Central memory CD8-positive, alpha-beta T cell (primary cell): ENCODE measurements at places on chromosomes 2 and 18.
A peak's percentile ranks its signal among the peaks of the same experiment; 100 is the strongest.

- no peak overlapping the region for H3K4me3 ChIP-seq
- H3K27me3 ChIP-seq, result no peaks in the 10 kb centered on the region
- no peak overlapping the region for H3K27ac ChIP-seq
Observed at GRCh38 chr2:54957321-54957999, 92.8 kb downstream of the RTN4 start.

- peaks cover 19% of the 10 kb centered on the region for H3K4me1 ChIP-seq
- no peak for DNase-seq
- H3K27ac ChIP-seq, result no peak overlapping the region
- peaks cover 10% of the 10 kb centered on the region for H3K36me3 ChIP-seq
- H3K27me3 ChIP-seq, result peaks cover 13% of the 10 kb centered on the region
- H3K4me3 ChIP-seq, result no peak overlapping the region
Observed at GRCh38 chr2:186588421-186588820, 1.4 kb upstream of the ITGAV start.

DNA sequence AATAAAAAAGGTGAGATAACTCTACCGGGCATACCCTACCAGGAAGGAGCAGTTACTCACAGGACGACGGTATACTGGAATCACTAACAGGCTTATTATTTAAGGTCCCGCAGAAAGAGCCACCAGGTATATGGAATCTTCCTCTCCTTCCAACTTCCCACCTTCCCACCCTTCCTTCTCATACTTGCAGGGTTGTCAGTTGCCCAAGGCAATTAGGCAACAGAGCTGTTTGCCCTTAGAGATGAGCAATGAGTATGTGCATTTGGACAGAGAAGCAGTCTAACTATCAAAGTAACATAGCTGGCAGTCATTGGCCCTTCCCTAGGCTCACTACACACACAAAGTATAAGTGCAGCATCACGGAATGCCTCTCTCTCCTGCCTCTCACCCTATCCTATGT is 32.1 kb upstream of the EVA1A start:
- H3K27ac ChIP-seq, result no peak overlapping the region
- no peak overlapping the region for H3K4me3 ChIP-seq
- peaks cover 39% of the 10 kb centered on the region for H3K27me3 ChIP-seq
- H3K4me1 ChIP-seq, result no peaks in the 10 kb centered on the region
- no peaks in the 10 kb centered on the region for H3K36me3 ChIP-seq

DNA sequence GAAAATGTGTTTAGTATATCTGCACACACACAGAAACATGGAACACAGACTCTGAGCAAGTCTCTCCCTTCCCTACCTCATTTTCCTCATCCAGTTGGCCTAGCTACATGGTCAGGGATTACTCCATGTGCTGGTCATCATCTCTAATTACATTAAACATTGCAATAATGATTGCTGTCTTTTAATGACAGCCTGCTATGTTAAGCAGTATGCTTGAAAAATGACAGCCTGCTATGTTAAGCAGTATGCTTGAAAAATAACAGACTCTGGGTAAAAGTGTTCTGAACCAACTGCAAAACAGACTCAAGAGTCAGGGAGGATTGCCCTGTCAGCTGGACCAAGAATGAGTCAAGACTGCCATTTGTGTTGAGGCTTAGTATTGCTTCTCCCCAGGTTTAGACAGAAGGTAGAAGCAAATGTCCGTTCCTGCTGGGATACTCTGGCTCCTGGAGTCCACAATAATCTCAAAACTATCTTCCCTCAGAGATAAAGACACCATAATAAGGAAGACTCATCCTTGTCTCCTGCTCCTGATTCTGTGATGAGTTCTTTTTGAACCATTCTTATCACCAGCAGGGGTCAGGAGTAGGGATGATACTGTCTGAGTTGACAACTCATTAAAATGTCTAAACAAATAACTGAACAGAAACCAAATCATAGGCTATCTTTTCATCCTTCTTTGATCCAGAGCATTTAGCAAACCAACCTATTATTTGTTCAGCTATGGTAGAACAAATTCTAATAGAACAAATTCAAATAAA is 57.7 kb downstream of the CCDC93 start:
- H3K36me3 ChIP-seq, result peaks cover 51% of the 10 kb centered on the region
- no peaks in the 10 kb centered on the region for H3K27me3 ChIP-seq
- H3K4me1 ChIP-seq, result no peaks in the 10 kb centered on the region
- H3K4me3 ChIP-seq, result no peak overlapping the region
- H3K27ac ChIP-seq, result no peak overlapping the region
- no peak for DNase-seq

GRCh38 chr2:126921066-126921465 is 22.4 kb downstream of the TEX51 start:
- DNase-seq, result no peak
- H3K27ac ChIP-seq, result no peak overlapping the region
- H3K36me3 ChIP-seq, result no peaks in the 10 kb centered on the region
- H3K4me1 ChIP-seq, result no peaks in the 10 kb centered on the region
- no peak overlapping the region for H3K4me3 ChIP-seq

DNA sequence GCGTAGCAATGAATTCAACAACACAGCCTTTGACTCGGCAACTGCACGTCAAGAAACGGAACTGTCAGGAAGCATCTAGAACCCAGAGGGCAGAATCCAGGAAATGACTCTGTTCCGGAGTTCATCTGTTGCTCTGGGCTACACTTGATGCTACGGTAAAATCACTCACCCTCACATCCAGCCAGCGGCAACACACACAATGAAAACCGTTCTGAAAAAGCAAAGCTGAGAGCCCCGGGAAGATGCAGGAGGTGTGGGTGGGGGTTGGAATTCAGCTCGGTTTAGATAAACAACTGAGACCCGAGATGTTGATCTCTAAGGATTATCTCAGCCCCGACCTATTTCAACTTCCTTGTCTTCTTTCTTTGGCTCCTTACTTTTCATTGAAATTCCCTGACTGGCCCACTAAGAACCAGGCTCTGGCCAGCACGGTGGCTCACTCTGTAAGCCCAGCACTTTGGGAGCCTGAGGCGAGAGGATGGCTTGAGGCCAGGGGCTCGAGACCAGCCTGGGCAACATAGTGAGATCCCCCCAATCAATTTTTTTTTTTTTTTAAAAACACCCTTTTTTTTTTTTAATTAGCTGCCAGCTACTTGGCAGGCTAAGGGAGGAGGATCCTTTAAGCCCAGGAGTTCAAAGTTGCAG is 13.3 kb upstream of the RAB17 start:
- H3K4me3 ChIP-seq, result peak overlapping the region; percentile 50
- peak overlapping the region; percentile 73 for H3K27ac ChIP-seq
- H3K36me3 ChIP-seq, result no peaks in the 10 kb centered on the region

DNA sequence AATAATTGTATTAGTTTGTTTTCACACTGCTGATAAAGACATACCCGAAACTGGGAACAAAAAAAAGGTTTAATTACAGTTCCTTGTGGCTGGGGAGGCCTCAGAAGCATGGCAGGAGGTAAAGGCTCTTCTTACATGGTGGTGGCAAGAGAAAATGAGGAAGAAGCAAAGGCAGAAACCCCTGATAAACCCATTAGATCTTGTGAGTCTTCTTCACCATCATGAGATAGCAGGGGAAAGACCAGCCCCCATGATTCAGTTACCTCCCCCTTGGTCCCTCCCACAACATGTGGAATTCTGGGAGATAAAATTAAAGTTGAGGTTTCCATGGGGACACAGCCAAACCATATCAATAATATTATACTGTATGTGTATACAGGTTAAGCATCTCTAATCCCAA is 73.3 kb upstream of the CABLES1 start:
- H3K36me3 ChIP-seq, result no peaks in the 10 kb centered on the region
- no peak for DNase-seq
- no peaks in the 10 kb centered on the region for H3K27me3 ChIP-seq
- H3K27ac ChIP-seq, result no peak overlapping the region
- peaks cover 2% of the 10 kb centered on the region for H3K4me1 ChIP-seq
- H3K4me3 ChIP-seq, result no peak overlapping the region

GRCh38 chr2:184598316-184599053 is at the start of gene ZNF804A:
Gene ZNF804A (plus strand): TSS chr2:184598529. CDS start chr2:184598960, 431 bp downstream.
- no peak within 1 kb of the TSS for H3K27ac ChIP-seq
- no peak for DNase-seq
- no peaks in the 10 kb centered on the region for H3K4me1 ChIP-seq
- peaks cover 35% of the 10 kb centered on the region for H3K27me3 ChIP-seq
- no peaks in the 10 kb centered on the region for H3K36me3 ChIP-seq
- H3K4me3 ChIP-seq, result peak within 1 kb of the TSS; percentile 31

- no peaks in the 10 kb centered on the region for H3K36me3 ChIP-seq
- no peak overlapping the region for H3K27ac ChIP-seq
- no peak overlapping the region for H3K4me3 ChIP-seq
- no peak for DNase-seq
- peaks cover 56% of the 10 kb centered on the region for H3K27me3 ChIP-seq
Observed at GRCh38 chr2:221608442-221608841, 36.3 kb upstream of the EPHA4 start.

GRCh38 chr2:129755786-129756185 is 223.7 kb upstream of the RAB6C start:
- DNase-seq, result no peak
- no peak overlapping the region for H3K27ac ChIP-seq
- no peaks in the 10 kb centered on the region for H3K4me1 ChIP-seq
- peaks cover 9% of the 10 kb centered on the region for H3K27me3 ChIP-seq

- no peaks in the 10 kb centered on the region for H3K36me3 ChIP-seq
- no peak overlapping the region for H3K4me3 ChIP-seq
- H3K4me1 ChIP-seq, result no peaks in the 10 kb centered on the region
- no peak overlapping the region for H3K27ac ChIP-seq
- H3K27me3 ChIP-seq, result peaks cover 5% of the 10 kb centered on the region
Observed at GRCh38 chr2:17627434-17627833, 86.9 kb downstream of the VSNL1 start.

GRCh38 chr2:72745679-72746368 is 80.0 kb downstream of the EXOC6B start:
- no peak overlapping the region for H3K27ac ChIP-seq
- no peaks in the 10 kb centered on the region for H3K36me3 ChIP-seq
- no peaks in the 10 kb centered on the region for H3K27me3 ChIP-seq
- no peak overlapping the region for H3K4me3 ChIP-seq
- no peak for DNase-seq

DNA sequence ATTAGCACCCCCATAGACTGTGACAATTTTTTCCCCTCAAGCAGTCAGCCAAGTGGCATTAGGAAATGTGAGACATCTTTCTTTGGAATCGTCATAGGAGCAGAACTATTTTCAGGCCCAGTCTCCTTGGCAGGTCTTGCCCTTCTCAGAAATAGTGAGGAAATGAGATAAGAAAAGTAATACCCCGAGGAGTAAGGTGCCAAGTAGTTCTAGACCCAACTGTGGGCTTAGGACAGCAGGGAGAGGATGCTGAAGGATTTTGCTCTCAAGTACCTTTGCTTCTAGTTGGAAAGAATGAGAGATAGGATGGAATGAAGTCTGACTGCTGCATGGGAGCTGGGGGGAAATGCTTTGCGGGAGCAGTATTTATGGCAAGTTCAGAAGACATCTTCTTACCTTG is 31.8 kb downstream of the PRKCE start:
- H3K4me3 ChIP-seq, result no peak overlapping the region
- H3K36me3 ChIP-seq, result peaks cover 2% of the 10 kb centered on the region
- DNase-seq, result no peak
- H3K27me3 ChIP-seq, result no peaks in the 10 kb centered on the region
- H3K4me1 ChIP-seq, result peaks cover 25% of the 10 kb centered on the region

DNA sequence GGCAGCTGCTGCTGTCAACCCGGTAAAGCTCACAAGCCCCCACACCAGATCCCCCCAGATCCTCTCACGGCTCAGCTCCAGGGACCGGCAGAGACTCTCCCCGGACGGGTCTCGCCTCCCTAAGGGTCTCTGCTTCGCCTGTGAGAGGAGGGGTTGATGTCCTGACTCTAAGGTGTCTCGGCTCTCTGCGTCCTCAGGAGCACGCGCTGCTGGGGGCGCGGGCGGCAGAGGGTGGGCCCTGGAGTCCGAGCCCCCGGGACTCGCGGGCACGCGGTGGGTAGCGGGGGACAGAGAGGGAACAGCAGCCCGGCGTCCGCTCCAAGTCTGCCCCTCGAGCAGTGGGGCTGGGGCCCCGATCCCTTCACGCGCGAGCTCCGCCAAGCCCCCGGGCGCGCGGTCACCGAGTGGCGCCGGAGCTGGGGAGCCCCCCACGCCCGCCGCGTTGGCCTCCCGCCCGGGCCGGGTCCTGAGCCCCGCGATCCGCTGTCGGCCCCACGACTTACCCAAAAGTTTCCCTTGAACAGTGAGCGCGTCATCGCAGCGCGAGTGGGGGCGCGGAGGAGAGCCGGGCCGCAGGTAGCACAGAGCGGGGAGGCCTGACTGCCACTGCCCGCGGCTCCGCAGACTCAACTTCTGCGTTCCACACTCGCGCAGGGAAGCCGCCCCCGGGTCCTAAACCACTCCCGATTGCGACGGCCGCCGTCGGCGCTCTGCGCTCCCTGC is at the start of gene PSTPIP2:
TSS of gene PSTPIP2 (minus strand) at position 608 of the 723 bp plus-strand sequence. CDS start at position 536, 72 bp downstream.
- no peaks in the 10 kb centered on the region for H3K27me3 ChIP-seq
- H3K4me3 ChIP-seq, result peak within 1 kb of the TSS; percentile 79
- H3K36me3 ChIP-seq, result peaks cover 4% of the 10 kb centered on the region
- peaks cover 44% of the 10 kb centered on the region for H3K4me1 ChIP-seq

DNA sequence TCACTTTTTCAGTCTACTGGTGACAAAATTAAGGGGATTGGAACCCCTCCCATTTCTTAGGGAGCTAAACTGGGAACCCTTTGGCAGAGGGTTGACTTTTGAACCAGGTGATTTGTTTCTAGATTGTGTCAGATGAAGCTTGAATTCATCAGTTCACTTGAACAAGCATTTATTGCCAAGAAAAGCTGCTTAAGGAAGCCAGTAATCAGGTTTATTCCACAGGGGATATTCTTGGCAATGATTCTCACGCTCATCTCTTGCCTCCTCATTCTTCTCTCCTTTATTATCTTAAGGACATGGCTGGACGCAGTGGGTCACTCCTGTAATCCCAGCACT is 101.0 kb downstream of the ALPK2 start:
- no peak overlapping the region for H3K27ac ChIP-seq
- no peak overlapping the region for H3K4me3 ChIP-seq
- no peaks in the 10 kb centered on the region for H3K4me1 ChIP-seq
- DNase-seq, result no peak

- H3K4me1 ChIP-seq, result no peaks in the 10 kb centered on the region
- peaks cover 36% of the 10 kb centered on the region for H3K27me3 ChIP-seq
- H3K36me3 ChIP-seq, result no peaks in the 10 kb centered on the region
- H3K27ac ChIP-seq, result no peak overlapping the region
- no peak overlapping the region for H3K4me3 ChIP-seq
- no peak for DNase-seq
Observed at GRCh38 chr2:15908371-15908770, 32.0 kb upstream of the MYCN start.

DNA sequence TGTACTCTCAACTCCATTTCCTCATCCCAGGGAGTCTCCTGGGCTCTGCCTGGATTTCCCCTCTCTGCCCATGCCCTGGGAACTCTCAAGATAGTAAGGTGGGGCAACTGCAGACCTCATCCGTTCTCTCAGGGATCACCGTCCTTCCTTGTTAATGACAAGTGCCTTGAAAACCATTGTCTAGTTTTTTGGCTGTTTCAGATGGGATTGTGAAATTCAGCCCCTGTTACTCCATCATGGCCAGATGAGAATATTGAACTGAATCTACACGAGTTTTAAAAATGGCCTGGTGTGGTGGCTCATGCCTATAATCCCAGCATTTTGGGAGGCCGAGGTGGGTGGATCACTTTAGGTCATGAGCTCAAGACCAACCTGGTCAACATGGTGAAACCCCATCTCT is 665 bp upstream of the HRH4 start:
- peaks cover 2% of the 10 kb centered on the region for H3K27me3 ChIP-seq
- H3K4me1 ChIP-seq, result peaks cover 6% of the 10 kb centered on the region
- no peak for DNase-seq
- peaks cover 3% of the 10 kb centered on the region for H3K36me3 ChIP-seq

GRCh38 chr2:98498703-98499440 is 54.2 kb downstream of the INPP4A start:
- H3K4me3 ChIP-seq, result no peak overlapping the region
- H3K27ac ChIP-seq, result peak overlapping the region; percentile 84
- DNase-seq, result no peak

GRCh38 chr2:44098050-44098449 is 70.6 kb upstream of the PPM1B start:
- no peak overlapping the region for H3K27ac ChIP-seq
- H3K4me3 ChIP-seq, result no peak overlapping the region
- H3K4me1 ChIP-seq, result peaks cover 4% of the 10 kb centered on the region
